Fibroblast of villous mesenchyme (primary cell): ENCODE measurements at places on chromosomes 5 and 9. TPM values are rescaled to one million over a fixed set of nuclear protein-coding genes. Genes with fewer than 3 reads are reported as not detected.
A peak's percentile ranks its signal among the peaks of the same experiment; 100 is the strongest.

Gene ZNF189
- 16.4 and 23.7 TPM in 2 replicates for total RNA-seq

Gene PCDHA12
- total RNA-seq: under 0.01 TPM in 2 replicates

Gene TLX3
- not detected in 2 replicates for total RNA-seq

Gene FAM153A
- total RNA-seq: not detected in 2 replicates

Gene TRIM7
- total RNA-seq: 2.2 and 2.3 TPM in 2 replicates

Gene GCNT4
- total RNA-seq: 10.6 and 46.2 TPM in 2 replicates

DNA sequence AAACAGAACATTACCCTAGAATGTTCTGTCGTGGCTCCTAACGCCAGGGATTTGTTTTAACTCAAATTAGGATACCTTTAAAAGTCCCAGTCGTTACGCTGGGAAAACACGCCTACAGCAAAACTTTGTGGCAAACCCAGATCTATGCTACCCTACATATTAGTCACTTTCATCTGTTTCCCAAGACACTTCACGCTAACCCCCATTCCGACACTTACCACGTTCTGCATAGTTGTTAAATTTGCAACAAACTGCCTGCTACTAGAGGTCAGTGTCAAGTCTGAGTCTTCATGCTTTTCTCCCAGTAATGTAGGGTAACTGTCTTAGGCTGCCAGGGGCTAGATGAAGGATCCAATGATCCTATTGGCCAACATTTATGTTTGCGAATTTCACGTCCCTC is 140.3 kb downstream of the RASEF start:
- DNase-seq: no peak

DNA sequence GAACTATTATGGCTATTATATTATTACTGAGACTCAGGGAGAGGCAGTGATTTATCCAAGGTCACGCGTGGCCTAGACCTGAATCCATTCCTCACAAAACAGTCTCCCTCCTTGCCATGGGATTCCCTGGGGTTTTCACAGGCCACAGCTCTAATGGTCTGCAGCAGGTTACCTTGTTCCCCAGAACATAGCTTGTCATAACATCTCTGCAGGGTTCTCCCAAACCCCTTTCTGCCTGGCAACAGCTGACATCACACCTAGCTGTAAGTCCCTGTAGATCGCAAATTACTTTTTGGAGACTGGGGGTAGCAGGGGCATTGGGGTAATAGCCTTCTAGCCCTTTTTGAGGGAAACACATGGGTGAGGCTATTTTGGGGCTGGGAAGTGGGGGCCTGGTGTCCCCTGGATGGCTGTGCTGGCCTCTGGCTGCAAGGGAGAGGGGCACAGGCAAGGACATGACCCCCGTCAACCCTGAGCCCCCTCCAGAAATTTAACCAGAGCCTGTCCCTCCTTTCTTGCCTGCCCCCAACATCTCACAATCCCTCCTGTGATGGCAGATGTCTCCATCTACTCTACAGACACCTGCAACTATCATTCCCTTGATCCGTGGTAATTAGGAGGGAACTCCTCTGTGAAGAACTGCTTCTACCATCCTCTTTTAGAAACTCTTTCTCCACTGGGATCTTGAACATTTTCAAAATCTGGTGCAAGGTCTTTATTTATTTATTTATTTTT is 1.3 kb downstream of the CD74 start:
- no peak for DNase-seq

DNA sequence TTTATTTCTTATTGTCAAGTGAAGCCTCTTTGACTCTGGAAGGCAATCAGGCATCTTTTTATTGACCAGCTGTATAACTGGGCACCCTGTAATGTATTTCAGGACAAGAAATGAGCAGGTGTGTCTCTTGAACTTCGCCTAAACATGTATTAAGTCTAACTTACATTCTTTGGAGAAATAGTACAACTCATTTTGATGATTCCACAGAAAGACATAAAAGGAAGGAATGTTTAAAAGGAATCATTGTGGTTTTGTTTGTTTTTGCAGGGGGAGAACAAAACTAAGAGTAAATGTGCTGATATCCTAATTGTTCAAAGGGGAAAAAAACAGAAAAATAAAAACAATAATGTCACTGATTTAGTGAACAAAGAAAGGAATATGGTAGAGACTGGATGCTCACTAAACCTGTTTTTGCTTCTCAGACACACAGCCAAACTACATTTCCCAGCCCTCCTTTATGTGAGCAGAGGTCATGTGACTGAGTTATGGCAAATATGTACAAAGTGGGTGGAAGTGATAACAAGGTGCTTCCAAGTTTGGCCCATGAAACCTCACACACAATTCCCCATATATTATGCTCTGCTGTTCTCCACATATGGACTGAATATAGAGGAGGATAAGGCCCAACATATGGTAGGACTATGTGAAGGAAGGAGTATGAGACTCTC is 150.6 kb upstream of the ACOT12 start:
- DNase-seq: no peak

GRCh38 chr9:68493958-68494577 is 46.6 kb downstream of the TMEM252 start:
- no peak for DNase-seq

GRCh38 chr5:121668635-121669034 is 183.0 kb upstream of the FTMT start:
- no peak for DNase-seq

DNA sequence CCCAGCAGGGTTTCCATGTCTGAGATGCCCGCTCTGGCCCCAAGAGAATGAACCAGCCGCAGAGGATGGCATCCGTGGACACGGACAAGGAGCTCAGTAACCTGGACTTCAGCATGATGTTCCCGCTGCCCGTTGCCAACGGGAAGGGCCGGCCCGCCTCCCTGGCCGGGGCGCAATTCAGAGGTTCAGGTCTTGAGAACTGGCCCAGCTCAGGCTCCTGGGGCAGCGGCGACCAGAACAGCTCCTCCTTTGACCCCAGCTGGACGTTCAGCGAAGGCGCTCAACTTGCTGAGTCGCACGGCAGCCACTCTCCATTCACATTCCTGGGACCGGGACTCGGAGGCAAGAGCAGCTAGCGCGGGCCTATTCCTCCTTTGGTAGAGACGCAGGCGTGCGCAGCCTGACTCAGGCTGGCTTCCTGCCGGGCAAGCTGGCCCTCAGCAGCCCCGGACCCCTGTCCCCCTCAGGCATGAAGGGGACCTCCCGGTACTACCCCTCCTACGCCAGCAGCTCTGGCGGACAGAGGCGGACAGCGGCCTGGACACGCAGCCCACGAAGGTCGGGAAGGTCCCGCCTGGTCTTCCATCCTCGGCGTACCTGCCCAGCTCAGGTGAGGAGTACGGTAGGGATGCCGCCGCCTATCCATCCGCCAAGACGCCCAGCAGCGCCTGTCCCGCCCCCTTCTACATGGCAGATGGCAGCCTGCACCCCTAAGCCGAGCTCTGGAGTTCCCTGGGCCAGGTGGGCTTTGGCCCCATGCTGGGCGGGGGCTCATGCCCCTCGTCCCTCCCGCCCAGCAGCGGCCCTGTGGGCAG is 74.4 kb downstream of the INSL6 start:
- no peak for DNase-seq

DNA sequence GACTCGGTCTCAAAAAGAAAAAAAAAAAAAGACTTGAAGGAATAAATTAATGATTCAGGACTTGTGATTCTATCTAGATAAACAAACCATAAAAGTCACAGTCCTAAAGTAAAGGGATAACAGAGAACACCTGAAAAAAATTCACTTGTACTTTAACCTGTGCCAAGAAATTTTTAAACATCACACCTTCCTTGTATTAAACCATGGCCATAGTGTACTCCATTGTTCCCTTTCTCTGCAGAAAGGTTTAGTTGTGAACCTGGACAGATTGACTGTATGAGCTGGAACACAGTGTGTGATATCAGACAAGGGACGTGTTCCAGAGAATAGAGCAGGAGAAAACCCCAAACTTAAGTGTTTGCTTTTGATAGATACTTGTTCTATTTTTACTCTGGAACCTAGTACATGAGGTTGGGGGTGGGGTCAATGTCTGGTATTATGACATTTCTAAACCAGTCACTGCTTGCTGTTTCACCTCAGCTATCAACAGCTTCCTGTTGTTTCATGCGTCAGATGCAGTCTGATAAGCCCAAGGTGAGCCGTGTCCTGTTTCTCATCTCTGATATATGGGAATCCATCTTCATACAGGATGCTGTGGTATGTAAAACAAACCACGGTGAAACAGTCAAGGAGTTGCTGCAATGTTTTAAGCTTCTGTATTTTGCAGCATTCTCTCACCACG is 62.5 kb upstream of the ITGA1 start:
- DNase-seq: peak; percentile 56

DNA sequence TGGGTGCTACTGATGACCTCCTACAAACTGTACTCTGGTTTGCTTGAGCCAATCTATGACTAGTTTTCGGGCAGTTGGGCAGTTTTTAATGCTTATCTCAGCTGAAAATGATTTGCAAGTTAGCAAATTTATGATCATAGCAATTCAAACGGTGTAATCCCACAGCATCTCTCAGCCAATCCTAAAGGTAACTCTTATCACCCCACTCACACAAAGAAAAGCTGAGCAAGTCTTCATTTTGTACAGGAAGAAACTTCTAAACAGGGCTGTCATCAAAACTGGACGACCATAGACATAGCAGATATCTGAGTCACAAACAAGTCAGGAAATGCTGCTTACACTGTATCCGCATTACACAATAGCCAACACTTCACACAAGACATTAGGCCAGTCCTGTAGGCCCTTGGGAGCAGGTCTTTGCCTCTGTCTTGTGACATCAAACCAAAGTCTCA is 2.6 kb upstream of the ENC1 start:
- peak; percentile 96 for DNase-seq
